ENCODE measurements at places on chromosomes 2 and 18.

DNA sequence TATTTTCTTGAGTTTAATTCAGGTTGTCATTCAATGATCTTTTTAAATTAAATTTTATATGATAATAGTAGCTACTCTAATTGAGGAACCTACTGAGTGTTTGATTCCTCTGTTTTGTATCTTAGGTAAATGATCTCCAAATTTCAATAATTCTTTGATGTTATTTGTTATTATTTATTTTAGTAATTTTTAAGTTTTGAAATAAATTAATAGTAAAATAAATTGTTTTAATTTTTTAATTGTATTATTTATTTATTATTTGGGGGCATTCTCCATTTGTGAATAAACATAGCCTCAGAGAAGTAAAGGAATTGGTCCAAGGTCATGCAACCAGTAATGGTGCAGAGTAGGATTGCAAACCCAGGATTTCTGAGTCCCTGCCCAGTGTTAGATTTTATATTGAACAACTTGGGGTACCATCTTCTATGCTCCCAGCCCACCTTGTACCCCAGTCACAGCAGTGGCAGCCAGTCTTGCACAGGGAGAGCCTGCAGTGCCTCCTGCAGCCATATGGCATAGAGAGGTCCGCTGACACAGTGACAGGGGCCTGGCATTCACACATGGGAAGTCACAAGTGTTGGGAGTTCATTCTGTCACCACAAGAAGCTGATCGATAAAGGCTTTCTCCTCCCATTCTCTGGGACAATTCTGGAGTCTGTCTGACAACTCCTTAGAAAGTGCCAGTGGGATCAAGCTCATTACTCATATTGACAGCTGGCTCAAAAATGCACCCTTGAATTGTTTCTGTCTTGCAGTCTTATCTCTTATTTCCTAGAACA is 110.0 kb upstream of the ETAA1 start:
- DNase-seq = no peak

- DNase-seq = no peak
These were observed 90.4 kb downstream of the OSBPL6 start for GRCh38 chr2:178284613-178285286.

GRCh38 chr2:29747786-29748470 is 173.5 kb downstream of the ALK start:
- DNase-seq = peak; percentile 23

- DNase-seq = no peak
These were observed 485.4 kb downstream of the TNS1 start for GRCh38 chr2:217517402-217517801.

GRCh38 chr2:156472686-156473085 is 36.5 kb downstream of the GPD2 start:
- DNase-seq = no peak

- no peak for DNase-seq
These were observed 135.3 kb downstream of the RTP5 start for GRCh38 chr2:242004902-242005230.

GRCh38 chr2:132037527-132038178 is 124.1 kb downstream of the ANKRD30BL start:
- DNase-seq = peak; percentile 10

GRCh38 chr2:105399207-105399861 is 483 bp upstream of the FHL2 start:
- DNase-seq = no peak

DNA sequence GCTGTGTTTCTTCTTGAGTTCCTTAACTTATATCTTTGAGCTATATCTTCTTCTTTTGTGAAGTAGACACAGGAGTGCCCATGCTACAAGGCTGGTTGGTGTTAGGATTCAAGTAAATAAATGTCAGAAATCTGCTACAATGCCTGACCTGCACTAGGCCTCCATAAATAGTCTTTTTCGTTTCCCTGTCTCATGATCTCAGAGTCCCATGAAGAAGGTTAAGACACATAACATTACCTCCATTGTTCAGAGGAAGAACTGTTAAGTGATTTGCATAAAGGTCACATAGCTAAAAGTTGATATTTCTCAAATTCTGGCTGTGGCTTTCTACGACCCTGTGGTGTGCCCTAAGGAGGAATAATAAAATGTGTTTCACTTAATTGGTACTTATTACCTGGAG is 228.4 kb downstream of the KCNS3 start:
- DNase-seq = no peak

- DNase-seq = no peak
These were observed 18.7 kb upstream of the TMEM200C start for GRCh38 chr18:5914016-5914415.

DNA sequence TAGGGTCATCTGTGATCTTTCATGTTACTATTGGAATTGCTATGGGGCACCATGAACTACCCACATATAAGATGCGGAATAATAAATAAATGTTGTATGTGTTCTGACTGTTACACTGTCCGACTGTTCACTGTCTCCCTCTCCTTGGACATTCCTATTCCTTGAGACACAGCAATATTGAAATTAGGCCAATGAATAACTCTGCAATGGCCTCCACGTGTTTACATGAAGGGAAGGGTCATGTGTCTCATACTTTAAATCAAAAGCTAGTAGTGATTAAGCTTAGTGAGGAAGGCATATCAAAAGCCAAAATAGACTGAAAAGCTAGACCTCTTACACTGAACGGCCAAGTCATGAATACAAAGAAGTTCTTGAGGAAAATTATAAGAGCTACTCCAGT is 751.3 kb downstream of the SOCS6 start:
- DNase-seq = no peak

- no peak for DNase-seq
These were observed 77.2 kb upstream of the STK17B start for GRCh38 chr2:196248467-196249094.

- DNase-seq = no peak
These were observed 27.1 kb upstream of the SPTBN1 start for GRCh38 chr2:54429054-54429453.

- no peak for DNase-seq
These were observed 145.5 kb downstream of the PXDN start for GRCh38 chr2:1598800-1599199.

- no peak for DNase-seq
These were observed 31.8 kb downstream of the KLF7 start for GRCh38 chr2:207133820-207134519.

- no peak for DNase-seq
These were observed 50.3 kb upstream of the EPC2 start for GRCh38 chr2:148594216-148594615.

DNA sequence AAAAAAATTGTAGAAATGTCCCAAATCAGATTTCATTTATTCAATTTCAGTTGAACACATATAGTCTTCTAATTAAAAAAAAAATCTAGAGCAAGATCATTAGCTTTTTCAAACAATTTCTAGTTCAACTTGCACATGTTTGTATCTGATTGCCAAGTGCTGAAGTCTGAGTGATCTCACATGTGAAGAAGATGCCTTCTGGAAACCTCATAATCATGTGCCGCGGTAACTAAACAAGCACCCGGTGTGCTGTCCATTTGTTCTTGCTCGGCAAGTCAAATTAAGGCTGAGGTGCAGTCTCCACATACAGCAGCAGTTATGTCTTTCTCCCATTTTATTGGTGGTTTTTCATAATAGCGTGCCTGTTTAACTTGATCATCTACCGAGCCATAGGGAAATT is 18.7 kb downstream of the CABLES1 start:
- no peak for DNase-seq

DNA sequence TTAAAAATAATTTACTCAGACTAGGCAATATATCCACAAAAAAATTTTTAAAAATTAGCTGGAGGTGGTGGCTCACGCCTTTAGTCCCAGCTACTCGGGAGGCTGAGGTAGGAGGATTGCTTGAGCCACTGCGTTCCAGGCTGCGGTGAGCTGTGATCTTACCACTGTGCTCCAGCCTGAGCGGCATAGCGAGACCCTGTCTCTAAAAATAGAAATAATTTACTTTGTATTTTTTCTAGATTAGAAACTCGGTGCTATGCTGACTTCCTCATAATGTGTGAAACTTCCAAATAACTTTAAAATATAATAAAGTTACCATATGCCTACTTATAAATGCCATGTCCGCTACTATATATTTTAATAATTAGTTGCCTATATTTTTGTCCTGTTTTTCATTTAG is 6.7 kb downstream of the PPIG start:
- no peak for DNase-seq

GRCh38 chr2:46012618-46013240 is 284.5 kb upstream of the EPAS1 start:
- DNase-seq = no peak

- no peak for DNase-seq
These were observed 128.2 kb downstream of the SS18 start for GRCh38 chr18:25962176-25962575.

- DNase-seq = no peak
These were observed 10.7 kb downstream of the COL4A4 start for GRCh38 chr2:227153307-227153706.

GRCh38 chr18:12233378-12233777 is 20.8 kb upstream of the CIDEA start:
- no peak for DNase-seq

- DNase-seq = no peak
These were observed 366.7 kb downstream of the LRATD1 start for GRCh38 chr2:14999114-14999661.

GRCh38 chr2:231037731-231038482 is 584 bp downstream of the C2orf72 start:
- peak; percentile 42 for DNase-seq

- DNase-seq = no peak
These were observed 440.8 kb upstream of the SALL3 start for GRCh38 chr18:78538669-78539440.

DNA sequence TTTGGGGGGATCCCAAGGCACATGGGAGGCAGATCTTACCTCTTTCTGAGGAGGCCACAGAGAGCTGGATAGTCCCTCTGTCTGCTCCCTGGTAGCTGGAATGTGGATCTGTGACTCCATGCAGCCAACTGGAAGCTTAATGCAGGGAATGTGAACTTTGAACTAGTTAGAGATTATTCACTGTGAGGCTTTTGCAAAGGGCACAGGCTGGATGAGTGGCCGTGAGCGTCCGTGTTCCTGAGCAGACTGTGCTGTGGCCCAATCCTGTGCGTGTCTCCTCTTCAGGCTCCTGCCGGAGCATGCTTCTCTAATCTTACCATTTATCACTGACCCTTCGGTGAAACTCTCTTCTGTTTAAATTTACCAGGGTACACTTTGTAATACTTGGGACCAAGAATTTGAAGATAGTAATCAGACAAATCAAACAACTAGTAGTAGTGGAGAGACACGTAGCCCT is 187.6 kb downstream of the PTPRM start:
- no peak for DNase-seq

DNA sequence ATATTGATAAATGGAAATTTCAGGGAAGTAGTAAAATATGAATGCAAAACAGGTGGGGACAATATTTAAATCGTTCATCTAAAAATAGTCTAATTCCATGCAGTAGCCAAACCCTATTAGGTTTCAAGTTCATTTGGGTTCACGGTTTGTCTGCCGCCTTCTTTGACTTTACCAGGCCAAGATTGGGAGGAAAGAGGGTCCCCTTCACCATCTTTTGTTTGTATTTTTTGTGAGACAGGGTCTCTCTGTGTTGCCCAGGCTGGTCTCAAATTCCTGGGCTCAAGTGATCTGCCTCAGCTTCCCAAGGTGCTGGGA is 98.5 kb upstream of the ATL2 start:
- DNase-seq = no peak

DNA sequence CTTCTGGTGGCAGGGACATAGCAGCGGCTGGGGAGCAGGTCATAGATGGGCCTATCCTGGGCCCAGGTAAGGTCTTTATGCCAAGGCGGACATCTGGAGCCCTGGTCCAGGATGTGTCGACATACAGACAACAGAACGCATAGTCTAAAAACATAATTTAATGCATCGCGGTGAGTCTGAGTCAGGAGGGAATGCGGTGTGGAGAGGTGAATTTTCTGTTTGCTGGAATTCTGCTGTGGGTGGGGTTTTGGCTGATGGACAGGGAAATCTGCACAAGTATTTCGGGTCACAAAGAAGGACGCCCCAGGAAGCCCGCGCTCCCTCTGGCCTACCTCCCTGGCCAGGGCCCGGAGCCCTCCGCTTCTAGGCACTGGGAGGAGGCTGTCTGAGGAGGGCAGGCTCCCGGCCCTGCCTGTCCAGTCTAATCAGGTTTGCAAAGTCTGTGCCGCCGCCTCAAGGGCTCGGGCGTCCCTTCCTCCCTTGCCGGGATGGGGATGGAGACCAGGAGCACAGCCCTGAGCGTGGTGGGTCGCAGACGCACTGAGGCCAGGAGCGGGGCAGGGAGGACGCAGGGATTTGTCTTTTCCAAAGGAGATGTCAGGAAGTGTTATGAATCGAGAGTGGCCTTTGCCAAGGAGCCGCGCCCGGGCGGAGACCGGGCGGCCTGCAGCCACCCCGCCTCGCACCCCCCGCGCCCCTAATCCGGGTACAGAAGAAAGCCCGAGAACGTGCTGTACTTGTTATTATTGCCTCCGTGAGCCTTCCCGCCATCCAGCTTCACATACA is 2.3 kb downstream of the C1QL2 start:
- DNase-seq = no peak

- no peak for DNase-seq
These were observed 436.4 kb downstream of the DCDC2C start for GRCh38 chr2:4139731-4140130.
